ENCODE measurements at places on chromosomes 6 and 20.

DNA sequence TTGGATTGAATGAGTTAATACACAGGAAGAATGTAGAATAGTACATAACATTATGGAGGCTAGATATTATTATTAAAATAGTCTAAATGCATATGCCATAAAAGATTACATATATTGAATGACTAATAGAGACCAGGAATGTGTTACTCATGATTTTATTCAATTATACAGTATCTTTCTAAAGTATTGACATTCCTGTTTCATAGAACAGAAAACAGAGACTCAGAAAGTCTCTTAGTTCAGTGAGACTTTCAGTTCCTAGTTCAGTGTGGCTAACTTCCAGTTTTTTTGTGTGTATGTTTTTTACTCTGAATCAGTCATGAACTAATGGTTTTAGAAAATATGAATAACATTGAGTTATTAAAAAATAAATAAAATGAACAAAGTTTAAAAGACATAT is 34.6 kb upstream of the TMEM244 start:
- DNase-seq, result no peak

DNA sequence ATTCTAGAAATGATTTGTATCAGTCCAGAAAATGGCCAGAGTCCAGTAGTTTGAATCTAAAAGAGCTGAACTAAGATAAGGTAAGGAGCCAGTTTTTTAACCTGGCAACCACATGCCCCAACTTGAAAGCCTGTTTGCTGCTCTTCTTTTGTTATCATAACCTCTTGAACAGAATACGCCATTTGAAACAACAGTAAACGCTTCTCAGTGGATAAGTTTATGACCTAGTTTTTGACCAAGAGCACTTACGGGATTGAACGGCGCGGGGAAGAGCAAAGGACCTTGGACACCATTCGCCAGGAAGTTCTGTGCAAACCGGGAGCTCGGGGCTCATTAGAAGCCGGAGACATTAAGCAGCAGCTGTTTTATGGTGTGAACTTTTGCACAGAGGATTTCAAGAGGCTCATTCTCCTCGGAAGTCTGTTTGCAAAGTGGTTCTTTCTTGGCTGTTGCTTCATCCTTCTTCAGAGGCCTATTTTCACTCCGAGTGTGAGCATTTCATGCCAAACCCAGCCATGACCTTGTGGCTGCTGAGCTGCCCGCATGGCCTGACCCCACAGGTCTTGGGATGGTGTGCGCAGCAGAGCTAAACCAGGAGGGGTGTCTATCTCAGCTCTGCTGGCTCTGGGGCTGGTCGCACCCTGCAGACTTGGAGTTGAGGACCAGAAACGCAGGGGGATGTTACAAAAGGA is 215.1 kb downstream of the SOX4 start:
- peak; percentile 14 for DNase-seq

GRCh38 chr6:62152796-62153195 is 133.2 kb downstream of the KHDRBS2 start:
- DNase-seq, result no peak

- no peak for DNase-seq
Measured at GRCh38 chr6:44105993-44106740, 21.1 kb downstream of the MRPL14 start.

- no peak for DNase-seq
Measured at GRCh38 chr6:56819604-56820003, 135.3 kb upstream of the BEND6 start.

DNA sequence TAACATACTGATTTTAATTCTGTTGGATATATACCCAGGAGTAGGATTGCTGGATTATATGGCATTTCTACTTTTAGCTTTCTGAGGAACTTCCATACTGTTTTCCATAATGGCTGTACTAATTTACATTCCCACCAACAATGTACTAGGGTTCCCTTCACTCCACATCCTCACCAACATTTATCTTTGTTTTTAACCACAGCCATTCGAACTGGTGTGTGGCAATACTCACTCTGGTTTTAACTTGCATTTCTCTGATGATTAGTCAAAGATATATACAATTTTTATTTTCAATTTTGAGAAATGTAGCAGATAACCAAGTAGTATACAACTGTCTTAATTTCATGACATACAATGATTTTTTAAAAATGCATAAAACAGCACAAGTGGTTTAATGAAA is 30.3 kb upstream of the ADGRG6 start:
- DNase-seq, result no peak

GRCh38 chr6:68634726-68635411 is at the start of gene ADGRB3:
Gene ADGRB3 (plus strand): TSS chr6:68635282. CDS start chr6:68638676, 3,394 bp downstream.
- DNase-seq, result peak; percentile 82

- DNase-seq, result no peak
Measured at GRCh38 chr6:37473364-37474095, 26.2 kb downstream of the CCDC167 start.

DNA sequence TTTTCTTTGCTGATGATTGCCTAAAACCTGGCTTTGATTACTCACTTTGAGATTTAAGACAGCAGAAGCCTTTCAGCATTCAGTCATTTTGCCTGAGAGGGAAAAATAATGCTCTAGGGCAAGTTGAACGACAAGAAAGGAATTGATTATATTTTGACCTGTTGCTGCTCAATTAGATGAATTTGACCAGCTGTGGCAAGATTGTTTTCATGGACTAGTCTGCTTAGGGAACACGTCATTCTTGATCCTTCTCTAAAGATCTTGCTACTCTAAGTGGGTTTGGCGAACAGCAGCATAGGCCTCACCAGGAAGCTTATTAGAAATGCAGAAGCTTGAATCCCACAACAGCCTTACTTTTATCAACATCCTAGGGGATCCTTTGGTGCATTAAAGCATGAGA is 59.7 kb upstream of the PHACTR1 start:
- no peak for DNase-seq

DNA sequence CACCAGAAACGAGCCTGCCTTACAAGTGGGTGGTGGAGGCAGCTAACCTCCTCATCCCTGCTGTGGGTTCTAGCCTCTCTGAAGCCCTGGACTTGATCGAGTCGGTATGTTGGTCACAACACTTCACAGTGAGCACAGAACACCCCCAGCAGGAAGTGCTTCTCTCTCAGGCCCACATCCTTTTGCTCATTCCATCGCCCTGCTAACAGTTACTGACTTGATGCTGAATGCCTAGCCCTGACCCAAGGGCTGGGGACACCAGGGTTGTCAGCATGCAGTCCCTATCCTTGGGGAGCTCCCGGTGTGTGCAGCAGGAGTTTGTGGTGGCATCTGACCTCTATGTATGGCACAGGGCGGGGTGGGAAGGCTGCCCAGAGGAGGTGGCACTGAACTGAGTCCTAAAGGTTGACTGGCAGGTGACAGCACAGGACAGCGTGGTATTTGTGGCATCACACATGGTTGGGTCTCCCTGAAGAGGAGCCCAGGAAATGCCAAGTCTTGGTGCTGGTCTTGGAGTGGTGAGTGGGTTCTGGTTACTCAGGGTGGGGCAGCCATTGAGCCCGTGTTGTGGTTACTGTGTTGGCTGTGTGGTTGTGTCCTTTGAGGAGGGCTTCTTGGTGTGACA is 26.7 kb downstream of the GTSF1L start:
- no peak for DNase-seq

- DNase-seq, result no peak
Measured at GRCh38 chr6:144744720-144745119, 459.6 kb downstream of the UTRN start.

- DNase-seq, result no peak
Measured at GRCh38 chr20:8700756-8701155, 368.1 kb upstream of the PLCB4 start.

- DNase-seq, result no peak
Measured at GRCh38 chr20:58642441-58642840, 8.6 kb upstream of the STX16 start.

DNA sequence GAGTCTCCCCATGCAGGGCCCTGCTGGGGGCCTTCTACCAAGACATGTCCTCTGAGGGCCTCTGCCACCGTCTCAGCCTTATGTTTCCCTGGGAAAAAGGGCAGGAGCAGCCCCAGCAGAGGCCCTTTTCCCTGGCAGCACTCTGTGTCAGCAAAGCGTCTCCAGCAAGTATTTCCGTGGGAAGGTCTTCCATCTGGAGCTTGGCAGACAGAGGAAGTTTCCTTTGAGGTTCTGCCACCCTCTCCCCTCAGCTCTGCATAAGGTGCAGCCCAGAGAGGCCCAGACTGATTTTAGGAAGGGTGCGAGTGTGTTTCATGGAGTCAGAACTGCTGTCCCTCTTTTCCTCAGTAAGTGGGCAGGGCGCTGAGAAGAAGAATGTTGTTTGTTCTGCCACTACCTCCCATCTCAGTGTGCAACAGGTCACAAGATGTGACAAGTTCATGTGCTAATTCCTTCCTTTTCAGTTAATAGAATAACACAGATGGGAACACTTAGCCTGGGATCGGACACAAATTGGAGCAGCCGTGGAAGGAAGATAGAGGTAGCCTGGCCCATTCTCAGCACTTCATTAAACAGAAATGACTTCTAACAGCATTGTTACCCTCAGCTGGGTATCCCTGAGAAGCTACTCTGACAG is 784.4 kb downstream of the MAFB start:
- no peak for DNase-seq

DNA sequence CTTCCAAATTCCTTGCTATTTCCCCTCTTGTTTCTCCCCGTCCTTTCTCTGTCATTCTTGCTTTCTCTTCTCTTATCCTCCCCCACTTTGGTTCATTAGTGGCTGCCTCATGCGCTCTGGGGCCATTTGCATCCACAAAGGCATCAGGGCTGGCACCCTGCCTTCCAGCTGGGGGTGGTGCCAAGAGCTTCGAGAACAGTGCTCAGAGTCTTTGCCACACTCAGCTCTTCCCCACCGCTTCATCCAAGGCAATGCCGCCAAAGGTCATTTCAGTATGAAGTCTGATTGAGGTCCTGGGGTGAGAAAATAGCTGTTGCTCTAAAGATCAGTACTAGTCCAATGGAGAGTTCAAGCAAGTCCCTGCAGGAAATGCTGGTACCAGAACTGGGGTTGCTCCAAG is 22.7 kb downstream of the OLIG3 start:
- no peak for DNase-seq

DNA sequence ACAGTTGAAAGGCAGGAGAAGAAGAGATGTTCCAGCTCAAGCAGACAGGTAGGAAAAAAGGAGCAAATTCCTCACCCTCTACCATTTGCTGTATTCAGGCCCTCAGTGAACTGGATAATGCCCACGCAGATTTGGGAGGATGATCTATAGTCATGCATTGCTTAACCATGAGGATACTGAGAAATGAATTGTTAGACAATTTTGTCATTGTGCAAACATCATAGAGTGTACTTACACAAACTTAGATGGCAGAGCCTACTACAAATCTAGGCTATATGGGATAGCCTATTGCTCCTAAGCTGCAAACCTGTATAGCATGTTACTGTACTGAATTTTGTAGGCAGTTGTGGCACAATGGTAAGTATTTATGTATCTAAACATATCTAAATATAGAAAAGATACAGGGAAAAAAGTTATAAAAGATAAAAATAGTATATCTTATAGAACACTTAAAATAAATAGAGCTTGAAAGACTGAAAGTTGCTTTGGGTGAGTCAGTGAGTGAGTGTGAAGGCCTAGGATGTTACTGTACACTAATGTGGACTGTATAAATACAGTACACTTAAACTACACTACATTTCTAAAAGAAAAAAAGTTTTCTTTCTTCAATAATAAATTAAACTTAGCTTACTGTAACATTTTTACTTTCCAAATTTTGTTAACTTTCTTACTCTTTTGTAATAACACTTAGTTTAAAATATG is 672.3 kb downstream of the UTRN start:
- DNase-seq, result no peak

GRCh38 chr6:51350308-51350904 is 531.7 kb downstream of the TFAP2B start:
- DNase-seq, result peak; percentile 9

DNA sequence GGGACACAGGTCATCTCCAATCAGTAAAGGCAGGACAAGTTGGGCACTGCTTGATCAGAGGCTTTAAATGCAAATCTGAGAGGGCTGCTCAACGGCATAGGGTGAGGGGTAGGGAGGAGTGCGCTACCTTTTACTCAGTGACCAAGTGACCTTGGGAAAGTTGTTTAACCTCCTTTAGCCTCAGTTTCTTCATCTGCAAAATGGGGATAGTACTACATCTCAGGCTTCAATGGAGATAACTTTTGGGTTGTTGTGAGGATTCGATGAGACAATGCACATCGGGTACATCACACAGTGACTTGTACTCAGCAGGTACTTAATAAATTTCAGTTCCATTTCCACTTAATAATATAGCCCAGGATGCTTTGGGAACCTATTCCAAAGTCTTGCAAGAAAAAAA is 22.6 kb downstream of the MDGA1 start:
- no peak for DNase-seq

GRCh38 chr20:57654998-57655808 is 35.0 kb upstream of the ZBP1 start:
- DNase-seq, result peak; percentile 11

DNA sequence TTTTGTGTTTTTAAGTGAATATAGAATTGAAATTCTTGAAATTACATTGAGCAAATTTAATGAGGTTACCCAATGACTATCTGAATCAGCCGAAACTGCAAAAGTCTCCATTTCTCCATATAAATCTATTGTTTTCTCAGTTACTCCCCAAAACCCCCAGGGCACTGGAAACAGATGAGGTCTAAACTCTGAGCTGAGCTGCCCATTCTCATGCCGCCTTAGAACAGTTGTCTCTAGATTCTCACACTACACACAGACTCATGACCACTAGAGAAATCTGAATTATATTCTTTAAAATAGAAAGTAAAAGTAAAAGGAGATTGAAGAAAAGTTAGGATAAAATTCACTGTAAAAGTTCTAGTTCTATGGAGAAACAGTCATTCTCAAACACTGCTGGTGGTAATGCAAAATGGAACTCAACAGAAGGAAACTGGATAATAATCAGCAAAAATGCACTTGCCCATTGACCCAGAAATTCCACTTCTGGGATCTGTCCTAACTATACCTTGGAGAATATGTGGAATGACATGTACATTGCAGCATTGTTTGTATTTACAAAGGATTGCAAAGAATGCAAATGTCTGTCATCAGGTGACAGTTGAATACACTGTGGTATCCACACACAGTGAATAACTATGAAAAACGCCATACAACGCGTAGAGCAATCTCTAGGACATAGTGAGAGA is 125.5 kb downstream of the IPCEF1 start:
- no peak for DNase-seq

DNA sequence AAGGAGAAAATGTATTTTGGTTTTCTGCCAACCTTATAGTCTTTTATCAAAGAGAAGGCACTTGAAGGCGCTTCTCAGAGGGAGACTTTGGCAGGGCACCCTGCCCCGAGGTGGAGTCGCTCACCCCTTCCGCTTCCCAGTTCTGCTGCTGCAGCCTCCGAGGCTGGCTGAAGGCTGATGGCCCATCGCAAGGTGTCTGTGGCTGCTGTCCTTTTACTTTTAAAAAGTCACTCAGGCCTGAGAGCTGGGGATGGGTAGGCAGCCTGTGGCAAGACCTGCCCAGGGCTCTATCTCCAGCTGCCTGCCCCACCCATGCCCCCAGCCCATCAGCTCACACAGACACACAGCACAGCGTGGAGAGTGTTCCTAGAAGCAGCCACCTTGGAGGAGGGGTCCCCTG is 206.6 kb upstream of the CST7 start:
- DNase-seq, result no peak

GRCh38 chr20:52809003-52809402 is 163.2 kb upstream of the TSHZ2 start:
- no peak for DNase-seq

Data from AG20443 (cell line).